ENCODE measurements at places on chromosomes 11 and 22.

- no peak for DNase-seq
Measured at GRCh38 chr11:134500621-134501020, 88.6 kb upstream of the B3GAT1 start.

GRCh38 chr11:79098146-79098545 lies 342.7 kb downstream of the TENM4 start:
- no peak for DNase-seq

DNA sequence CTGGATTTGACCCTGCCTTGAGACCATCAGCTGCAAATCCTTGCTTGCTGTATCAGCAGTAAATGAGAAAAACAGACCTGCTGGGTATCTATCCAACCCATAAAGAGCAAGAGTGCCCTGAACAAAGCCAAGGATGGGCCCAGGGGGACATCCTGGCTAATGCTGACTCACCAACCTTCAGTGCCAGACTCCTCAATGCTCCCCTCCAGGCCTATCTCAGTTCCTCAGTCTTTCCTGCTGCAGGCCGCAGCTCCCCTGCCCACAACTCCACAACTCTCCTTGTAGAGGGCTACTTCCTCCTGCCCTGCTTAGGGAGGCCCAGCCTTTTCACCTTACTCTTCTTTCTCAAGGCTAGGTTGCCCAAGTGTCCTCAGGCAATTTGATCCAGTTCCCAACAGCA lies 2.6 kb downstream of the LAMTOR1 start:
- no peak for DNase-seq

GRCh38 chr22:19815093-19815822 lies 39.4 kb downstream of the GNB1L start:
- DNase-seq = no peak

- DNase-seq = no peak
Measured at GRCh38 chr11:35274909-35275785, 136.2 kb downstream of the CD44 start.

- DNase-seq = no peak
Measured at GRCh38 chr11:43418197-43418596, 59.5 kb downstream of the TTC17 start.

DNA sequence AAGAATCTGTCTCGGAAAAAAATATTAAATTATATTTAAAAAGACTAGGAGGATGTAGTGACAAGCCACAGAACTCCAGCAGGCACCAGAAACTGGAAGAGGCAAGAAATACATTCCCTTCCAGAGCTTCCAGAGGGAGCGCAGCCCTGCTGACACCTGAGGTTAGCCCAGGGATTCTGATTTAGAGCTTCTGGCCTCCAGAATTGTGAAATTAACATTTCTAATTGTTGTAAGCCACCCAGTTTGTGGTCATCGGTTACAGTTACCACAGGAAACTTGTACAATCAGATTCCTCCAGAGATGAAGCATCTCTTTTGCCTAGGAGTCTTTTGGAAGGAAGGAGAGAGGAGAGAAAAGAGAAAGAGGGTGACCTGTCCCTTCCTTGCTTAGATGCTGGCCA lies 6.4 kb upstream of the UBASH3B start:
- no peak for DNase-seq

- DNase-seq = peak; percentile 94
Measured at GRCh38 chr11:75325713-75326438, 25.6 kb downstream of the ARRB1 start.

DNA sequence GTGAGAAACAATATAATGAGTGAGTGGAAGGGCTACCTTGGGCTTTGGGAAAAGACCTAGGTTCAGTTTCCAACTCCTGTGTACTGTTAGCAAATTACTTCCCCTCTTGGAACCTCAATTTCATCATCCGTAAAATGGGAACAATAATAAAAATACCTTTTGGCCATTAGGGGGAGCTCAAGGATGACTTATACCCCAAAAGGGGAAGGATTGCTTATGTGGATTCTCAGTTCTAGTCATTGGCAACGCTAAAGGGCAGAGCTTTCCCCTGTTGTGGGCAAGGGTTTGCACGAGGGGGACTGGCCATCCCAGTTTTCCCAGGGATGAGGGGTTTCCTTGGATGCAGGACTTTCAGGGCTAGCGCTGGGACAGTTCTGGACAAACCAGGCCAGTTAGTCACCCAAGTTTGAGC lies 3.1 kb upstream of the COMMD9 start:
- DNase-seq = no peak

DNA sequence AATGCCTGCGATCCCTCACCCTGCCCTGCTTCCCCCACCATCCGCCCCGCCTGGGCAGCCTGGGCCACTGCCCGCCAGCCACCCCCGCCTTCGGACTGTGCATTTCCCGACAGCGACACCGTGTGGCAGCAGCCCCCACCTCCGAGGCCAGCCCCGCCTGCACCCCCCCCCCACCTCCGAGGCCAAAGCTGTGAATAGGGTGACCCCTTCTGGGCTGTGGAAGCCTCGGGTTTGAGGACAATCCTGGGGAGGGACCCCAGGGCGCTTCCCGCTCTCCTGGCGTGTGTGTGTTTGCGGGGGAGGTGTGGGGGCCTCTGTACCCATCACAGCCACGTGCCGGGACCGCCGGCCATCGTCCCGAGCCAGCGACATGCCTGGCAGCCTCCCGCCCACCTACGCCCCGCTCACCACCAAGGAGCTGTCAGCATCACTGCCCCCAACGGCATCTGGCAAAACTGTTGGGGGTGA lies 33.8 kb upstream of the PPARA start:
- peak; percentile 94 for DNase-seq

GRCh38 chr11:8631395-8632118 lies 37.5 kb upstream of the STK33 start:
- DNase-seq = peak; percentile 11

- DNase-seq = no peak
Measured at GRCh38 chr11:28704801-28705200, 596.6 kb downstream of the METTL15 start.

- DNase-seq = no peak
Measured at GRCh38 chr11:61027141-61027840, 55.8 kb downstream of the CD6 start.

DNA sequence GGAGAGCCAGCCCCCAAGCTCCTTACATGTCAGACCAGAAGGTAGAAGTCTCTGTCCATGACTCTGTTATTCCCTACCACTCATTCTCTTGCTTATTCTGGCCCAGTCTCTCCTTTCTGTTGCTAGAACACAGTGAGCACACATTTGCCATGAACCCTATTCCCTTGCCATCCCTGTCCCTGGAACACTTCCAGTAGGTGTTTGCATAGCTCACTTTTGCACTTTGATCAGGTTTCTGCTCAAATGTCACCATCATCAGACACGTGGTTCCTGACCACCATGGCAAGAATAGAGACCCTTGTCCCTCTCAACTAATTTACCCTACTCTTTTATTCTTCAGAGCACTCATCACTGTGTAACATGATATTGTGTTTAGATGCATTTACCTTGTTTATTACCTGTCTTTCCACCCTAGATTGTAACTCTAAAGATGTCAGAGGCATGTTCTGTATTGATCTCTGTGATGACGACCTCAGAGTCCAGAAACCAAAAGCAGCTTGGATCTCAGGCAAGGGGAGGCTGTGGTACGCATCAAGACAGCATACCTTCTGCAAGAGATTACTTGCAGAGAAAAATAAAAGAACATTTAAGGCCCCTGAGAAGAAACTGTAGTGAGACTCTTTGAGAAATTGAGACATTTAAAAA lies 606.4 kb downstream of the OPCML start:
- no peak for DNase-seq

DNA sequence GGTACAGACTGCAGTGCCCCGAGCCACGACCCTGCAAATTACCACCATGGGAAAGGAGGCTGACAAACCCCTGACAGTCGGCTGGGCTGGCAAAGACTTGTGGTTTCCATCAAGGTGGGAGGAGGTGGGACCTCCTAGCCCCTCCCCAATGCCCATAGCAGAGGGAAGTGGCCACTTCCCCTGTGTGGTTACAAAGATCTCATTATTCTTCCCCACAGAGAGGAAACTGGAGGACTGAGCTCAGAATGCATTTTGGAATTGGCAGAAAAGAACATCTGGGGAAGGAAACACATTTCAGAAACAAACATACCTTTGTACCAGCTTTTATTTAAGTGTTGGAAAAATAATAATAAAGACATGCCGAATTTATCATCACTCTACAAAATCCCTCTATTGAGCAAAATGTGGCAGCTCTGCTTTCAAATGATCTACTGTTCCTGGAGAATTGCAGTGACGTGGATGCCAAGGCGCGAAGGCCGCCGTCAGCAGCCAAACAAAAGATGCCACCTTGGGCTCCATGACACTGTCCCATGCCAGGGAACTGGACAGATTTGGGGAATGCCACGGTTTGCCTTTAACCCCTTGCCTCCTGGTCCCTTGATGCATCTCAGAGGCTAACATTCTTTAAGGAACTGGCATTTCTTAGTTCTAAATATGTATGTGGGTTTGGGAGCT lies 169.6 kb downstream of the CRYBB2 start:
- no peak for DNase-seq

DNA sequence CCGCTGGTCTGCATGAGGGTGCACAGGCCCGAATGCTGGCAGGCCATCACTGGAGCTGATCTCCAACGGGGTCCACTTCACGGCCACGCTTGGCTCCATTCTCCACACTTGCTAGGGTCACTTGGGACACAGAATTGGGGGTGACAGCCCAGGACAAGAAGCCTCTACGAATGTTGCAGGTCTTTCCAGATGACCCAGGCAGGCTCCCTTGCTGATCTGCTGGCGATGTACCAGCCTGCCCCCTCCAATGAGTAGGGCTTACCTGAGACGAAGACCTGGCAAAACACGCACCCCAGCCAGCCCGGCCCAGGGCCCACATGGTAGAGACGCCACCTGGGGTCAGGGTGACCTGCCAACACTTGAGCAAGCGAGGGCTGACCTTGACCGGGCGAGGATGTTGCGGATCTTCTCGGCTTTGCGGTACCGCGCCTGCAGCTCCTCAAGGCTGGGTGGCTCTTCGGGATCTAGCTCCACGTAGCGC lies 44.9 kb downstream of the C11orf58 start:
- no peak for DNase-seq

- no peak for DNase-seq
Measured at GRCh38 chr11:77558380-77558779, 31.4 kb upstream of the AQP11 start.

DNA sequence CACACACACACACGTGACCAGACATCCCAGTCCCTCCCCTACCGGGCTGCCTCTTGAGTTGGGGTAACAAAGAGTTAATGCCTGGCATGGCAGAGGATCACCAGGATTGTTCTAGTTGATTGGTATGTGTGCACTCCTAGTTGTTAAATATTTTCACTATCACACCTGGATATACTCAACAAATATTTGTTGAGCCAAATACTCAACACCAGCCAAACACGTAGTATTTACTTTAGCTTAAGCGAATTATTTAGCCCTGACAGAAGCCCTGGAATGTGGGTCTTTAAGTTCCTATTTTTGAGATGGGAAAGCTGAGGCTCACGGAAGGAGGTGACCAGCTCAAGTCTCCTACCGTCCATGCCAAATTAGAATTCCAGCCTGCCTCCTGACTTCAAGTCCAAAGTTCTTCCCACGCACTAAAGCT lies 10.5 kb downstream of the CD3E start:
- no peak for DNase-seq

DNA sequence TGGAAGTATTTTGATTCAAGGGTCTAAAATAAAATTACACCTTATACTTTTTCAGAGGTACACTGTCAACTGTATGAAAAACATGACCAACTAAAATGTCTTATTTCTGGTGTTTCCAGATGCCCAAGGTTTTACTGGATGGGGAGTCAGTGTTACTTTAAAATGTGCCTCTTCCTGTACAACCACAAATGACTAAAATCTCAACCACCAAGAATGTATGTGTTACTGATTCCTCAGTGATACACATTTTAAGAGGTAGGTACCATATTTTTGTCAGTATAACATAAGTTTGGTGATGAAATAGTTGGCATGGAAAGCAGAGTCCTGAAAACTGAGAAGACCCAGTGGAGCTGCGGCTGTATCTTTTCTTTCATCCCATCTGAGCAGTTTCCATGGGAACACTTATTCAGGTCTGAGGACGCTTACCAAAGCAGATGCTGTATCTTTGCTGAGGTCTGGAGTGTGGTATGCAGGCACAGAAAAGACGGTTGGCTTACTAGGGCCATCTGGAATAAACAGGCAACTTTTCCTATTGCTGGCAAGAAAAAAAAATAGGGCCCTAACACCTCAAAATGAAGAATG lies 21.2 kb upstream of the TP53AIP1 start:
- no peak for DNase-seq

DNA sequence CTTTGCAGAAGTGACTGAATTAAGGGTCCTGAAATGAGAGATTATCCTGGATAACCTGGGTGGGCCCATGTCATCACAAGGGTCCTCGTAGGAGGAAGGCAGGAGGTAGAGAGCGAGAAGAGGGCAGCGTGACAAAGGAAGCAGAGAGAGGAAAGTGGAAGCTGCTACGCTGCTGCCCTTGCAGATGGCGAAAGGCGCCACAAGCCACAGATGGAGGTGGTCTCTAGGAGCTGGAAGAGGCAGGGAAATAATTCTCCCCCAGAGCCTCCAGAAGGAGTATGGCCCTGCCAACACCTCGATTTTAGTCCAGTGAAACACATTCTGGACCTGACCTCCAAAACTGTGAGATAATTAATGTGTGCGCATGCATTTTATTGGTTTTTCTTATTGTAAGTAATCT lies 13.4 kb downstream of the TMEM184B start:
- DNase-seq = no peak

DNA sequence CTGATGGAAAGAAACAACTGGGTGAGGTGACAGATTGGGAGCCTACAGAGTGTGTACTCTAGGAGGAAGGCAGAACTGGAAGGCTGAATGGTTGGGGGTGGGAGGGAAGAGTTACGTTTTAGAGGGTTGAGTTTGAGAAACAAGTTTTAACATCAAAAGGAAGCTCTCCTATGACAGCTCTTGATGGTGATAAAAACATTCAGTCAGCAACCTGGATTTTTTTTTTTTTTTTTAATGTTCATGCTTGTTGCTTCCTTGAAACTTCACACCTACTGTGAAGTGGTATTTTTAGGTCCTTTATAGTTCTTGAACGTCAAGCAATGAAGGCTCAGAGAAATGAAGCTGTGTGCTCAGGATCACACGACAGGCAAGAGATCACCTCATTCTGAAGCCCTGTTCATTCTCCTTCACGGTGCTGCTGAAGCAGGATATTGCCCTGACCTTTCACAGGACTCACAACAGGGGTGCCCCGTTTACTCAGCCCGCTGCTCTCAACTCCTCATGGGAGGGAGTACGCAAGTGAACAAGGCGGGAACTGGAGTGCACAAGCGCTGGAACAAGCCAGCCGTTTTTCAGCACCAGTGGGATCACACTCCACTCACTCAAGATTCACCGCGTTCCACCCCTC lies 1.6 kb upstream of the TMEM109 start:
- DNase-seq = no peak

DNA sequence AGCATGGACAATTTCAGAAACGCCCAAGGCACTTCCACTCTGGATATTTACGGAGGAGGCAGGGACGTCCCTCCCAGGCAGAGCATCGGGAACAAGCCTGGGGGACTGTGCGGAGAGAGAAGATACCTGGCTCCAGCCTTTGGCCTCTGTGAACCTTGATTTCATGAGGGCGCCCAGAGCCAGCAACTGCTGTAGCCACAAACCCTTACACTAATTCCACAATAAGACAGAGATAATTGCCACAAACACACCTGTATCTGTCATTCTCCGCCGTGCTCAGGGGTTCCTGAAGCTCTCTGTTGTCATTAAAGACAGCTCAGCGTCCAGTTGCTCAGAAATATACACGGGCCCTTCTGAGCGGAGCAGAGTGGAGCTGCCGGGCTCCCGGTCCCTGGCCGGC lies 1292.1 kb downstream of the TBC1D22A start:
- no peak for DNase-seq

Measured in HTR-8/SVneo (cell line).